Aorta (tissue), 5 donors: ENCODE measurements at places on chromosomes 7 and 10. TPM values are rescaled to one million over a fixed set of nuclear protein-coding genes. Genes with fewer than 3 reads are reported as not detected.

The POM121C gene
- 13.2 TPM for polyA plus RNA-seq

DNA sequence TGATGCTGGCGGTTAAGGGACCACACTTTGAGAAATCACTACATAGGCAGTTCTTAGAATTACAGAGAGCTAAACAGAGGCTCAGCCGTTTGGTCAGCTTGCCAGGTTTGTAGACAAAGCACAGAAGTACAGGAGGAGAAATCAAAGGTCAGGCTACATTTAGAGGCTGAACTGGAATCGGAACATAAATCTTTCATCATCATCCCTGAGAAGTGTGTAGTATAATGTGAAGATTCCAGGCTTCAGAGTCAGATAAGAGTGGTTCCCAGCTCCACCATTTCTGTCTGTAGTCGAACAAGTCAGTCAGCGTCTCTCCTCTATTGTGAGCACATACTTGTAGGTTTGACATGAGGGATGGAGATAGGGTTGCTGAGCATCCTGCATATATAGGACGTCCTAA is 18.9 kb downstream of the CDK1 start:
- H3K36me3 ChIP-seq: no peaks in the 10 kb centered on the region
- no peaks in the 10 kb centered on the region for H3K27me3 ChIP-seq
- no peak for DNase-seq
- no peak overlapping the region for H3K27ac ChIP-seq
- H3K4me3 ChIP-seq: no peak overlapping the region

The UNCX gene
- polyA plus RNA-seq: not detected

The GRID2IP gene
- 0.25 TPM for polyA plus RNA-seq

DNA sequence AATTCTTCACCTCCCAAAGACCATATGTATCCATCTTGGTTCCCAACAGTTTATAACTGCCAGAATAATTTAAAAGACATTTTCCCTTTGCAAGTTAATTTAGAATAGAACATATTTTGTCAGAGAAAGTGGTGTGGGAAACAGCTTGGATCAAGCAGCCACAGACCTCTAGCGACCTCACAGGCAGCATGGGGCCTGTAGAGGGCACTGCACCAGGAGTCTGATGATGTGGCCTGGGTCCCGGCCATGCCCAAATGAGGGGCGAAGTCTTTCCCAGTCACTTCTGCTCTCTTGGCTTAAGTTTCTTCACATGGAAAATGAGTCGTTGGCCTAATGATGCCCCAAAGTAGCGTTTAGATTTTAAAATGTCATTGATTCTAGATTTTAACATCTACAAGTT is 243.2 kb downstream of the SDK1 start:
- no peaks in the 10 kb centered on the region for H3K27me3 ChIP-seq
- no peak overlapping the region for H3K4me3 ChIP-seq
- peaks cover 1% of the 10 kb centered on the region for H3K4me1 ChIP-seq
- no peak for DNase-seq
- no peak overlapping the region for H3K27ac ChIP-seq

- no peaks in the 10 kb centered on the region for H3K4me1 ChIP-seq
- no peaks in the 10 kb centered on the region for H3K27me3 ChIP-seq
- peak; percentile 57 for DNase-seq
- H3K27ac ChIP-seq: peak overlapping the region; percentile 95
Measured at GRCh38 chr7:24572393-24572996, 757 bp upstream of the PALS2 start.

The SLC29A4 gene
- polyA plus RNA-seq: 0.13 TPM

The ASAH2 gene
- polyA plus RNA-seq: 2.1 TPM

The KEL gene
- not detected for polyA plus RNA-seq

The DRGX gene
- polyA plus RNA-seq: not detected

DNA sequence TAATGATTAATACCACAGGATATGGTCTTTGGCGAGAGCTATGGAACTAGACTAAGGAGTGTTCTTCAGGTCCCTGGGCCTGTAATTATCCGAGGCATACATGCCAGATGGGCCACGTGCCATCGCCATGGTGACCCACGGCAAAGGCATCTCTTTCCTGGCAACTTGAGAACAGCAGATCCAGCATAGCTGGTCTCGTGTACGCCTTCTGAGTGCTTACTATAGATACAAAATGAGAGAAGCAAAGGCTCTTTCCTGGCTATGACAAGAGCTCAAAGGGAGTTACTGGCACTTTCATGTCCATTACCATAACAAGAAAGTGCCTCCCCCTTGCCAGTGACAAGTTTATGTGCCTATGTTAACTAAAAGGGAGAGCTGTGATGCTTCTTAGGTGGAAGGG is 26.0 kb upstream of the GLI3 start:
- H3K4me1 ChIP-seq: no peaks in the 10 kb centered on the region
- H3K27me3 ChIP-seq: no peaks in the 10 kb centered on the region
- no peak overlapping the region for H3K27ac ChIP-seq

- no peaks in the 10 kb centered on the region for H3K27me3 ChIP-seq
- DNase-seq: no peak
Measured at GRCh38 chr7:53984776-53985175, 557.4 kb upstream of the VSTM2A start.

The AASS gene
- 4.3 TPM for polyA plus RNA-seq

The LIPM gene
- not detected for polyA plus RNA-seq

DNA sequence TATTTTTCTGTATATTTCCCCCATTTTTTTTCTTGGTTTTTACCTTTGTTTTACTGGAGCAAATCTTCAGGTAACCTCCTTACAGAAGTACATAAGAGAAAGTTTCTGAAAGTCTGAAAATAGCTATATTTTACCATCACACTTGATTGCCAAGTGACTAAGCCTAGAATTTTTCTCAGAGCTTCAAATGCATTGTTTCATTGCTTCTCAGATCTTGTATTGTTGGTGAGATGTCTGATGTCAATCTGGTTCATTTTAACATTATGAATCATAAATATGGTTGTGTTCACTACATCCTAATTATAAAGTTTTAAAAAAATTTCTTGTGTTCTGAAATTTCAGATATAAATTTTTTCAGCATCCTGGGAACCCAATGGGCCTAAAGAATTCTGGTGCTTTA is 228.2 kb downstream of the AHR start:
- no peaks in the 10 kb centered on the region for H3K4me1 ChIP-seq
- H3K4me3 ChIP-seq: no peak overlapping the region
- DNase-seq: no peak
- no peak overlapping the region for H3K27ac ChIP-seq

The RAPGEF5 gene
- 8.4 TPM for polyA plus RNA-seq

GRCh38 chr10:49679480-49679893 is at the start of gene C10orf53:
Gene C10orf53 (plus strand): TSS chr10:49679651. CDS start chr10:49679698, 47 bp downstream.
- no peak within 1 kb of the TSS for H3K27ac ChIP-seq
- no peaks in the 10 kb centered on the region for H3K36me3 ChIP-seq
- H3K27me3 ChIP-seq: no peaks in the 10 kb centered on the region
- DNase-seq: no peak

The CPA1 gene
- polyA plus RNA-seq: 6.5 TPM

DNA sequence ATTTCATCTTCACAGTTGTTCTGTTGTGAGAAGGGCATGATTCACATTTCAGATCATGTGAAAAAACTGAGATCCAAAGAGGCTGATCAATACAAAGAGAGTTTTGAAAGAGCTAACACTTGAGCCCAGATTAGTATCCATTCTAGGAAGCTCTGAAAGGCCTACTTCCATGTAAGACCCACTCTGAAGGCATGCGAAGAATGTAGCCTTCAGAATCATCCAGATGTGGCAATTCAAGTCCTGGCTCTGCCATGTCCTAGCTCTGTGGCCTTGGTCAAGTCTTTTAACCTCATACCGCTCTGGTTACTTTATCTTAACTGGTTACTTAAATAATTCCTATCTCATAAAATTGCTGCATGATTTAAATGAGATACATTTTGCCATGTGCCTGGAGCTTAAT is 111.1 kb downstream of the FZD1 start:
- no peaks in the 10 kb centered on the region for H3K27me3 ChIP-seq
- H3K27ac ChIP-seq: no peak overlapping the region
- H3K4me1 ChIP-seq: no peaks in the 10 kb centered on the region
- DNase-seq: no peak

GRCh38 chr10:18328941-18329340 is 188.7 kb downstream of the CACNB2 start:
- H3K36me3 ChIP-seq: no peaks in the 10 kb centered on the region
- DNase-seq: no peak
- peaks cover 2% of the 10 kb centered on the region for H3K4me1 ChIP-seq
- H3K27me3 ChIP-seq: no peaks in the 10 kb centered on the region
- no peak overlapping the region for H3K4me3 ChIP-seq

DNA sequence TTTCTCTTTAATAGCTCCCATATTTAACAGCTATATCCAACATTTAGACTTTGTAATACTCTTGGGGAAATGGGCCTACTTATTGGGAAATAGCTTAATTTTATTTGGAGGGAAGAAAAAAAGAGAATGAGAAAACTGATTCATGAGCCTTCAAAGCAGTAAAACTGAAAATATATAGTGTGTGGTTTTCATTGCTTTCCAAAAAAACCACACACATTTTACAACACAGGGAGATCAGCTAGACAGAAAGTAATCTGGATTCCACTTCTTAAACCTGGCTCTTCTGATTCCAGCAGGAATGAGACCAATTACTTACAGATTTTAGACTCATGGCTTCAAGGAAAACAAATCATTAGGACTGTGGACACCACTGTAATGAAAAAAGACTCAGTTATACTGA is 48.7 kb downstream of the CH25H start:
- H3K4me3 ChIP-seq: no peak overlapping the region
- no peak overlapping the region for H3K27ac ChIP-seq
- no peaks in the 10 kb centered on the region for H3K4me1 ChIP-seq
- H3K27me3 ChIP-seq: no peaks in the 10 kb centered on the region
- H3K36me3 ChIP-seq: no peaks in the 10 kb centered on the region

DNA sequence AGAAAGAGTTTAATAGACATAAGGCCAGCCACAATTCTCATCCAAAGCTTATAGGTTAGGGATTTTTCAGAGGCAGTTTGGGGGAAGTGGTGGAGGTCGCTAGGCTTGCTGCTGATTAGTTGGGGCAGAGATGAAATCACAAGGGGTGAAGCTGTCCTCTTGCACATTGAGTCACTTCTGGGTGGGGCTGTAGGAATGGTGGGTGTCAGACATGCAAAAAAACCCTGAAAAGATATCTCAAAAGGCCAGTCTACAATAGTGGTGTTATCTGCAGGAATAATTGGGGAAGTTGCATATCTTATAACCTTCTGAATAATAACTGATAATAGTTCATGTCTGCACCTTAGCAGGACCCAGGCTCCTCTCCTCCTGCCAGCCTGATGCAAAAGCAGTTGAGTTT is 2.1 kb downstream of the FAM24B start:
- no peaks in the 10 kb centered on the region for H3K27me3 ChIP-seq
- peaks cover 2% of the 10 kb centered on the region for H3K4me1 ChIP-seq
- no peaks in the 10 kb centered on the region for H3K36me3 ChIP-seq
- H3K27ac ChIP-seq: no peak overlapping the region
- H3K4me3 ChIP-seq: no peak overlapping the region

- no peaks in the 10 kb centered on the region for H3K4me1 ChIP-seq
- H3K27me3 ChIP-seq: no peaks in the 10 kb centered on the region
- no peak for DNase-seq
- no peak overlapping the region for H3K4me3 ChIP-seq
- no peaks in the 10 kb centered on the region for H3K36me3 ChIP-seq
- H3K27ac ChIP-seq: no peak overlapping the region
Measured at GRCh38 chr7:10708447-10708846, 265.2 kb upstream of the PHF14 start.

DNA sequence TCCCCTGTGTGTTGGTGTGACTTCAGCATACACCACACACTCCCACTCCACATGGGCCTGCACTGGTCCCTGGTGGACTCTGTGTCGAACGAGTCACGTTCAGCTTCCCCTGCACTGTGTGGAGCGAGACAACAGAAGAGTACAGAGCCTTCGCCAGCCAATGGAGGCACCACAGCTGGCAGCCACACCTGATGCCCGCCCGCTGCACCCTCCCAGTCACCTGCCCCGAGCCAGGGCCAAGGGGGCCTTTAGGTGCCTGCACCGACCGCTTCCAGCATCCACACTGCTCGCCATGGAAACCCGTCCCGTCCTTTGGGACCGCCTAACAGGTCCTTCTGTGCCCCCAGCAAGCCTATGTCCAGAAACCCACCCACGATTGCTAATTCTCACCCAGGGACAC is 9.2 kb downstream of the FOXL3 start:
- H3K36me3 ChIP-seq: no peaks in the 10 kb centered on the region
- H3K27me3 ChIP-seq: no peaks in the 10 kb centered on the region
- H3K27ac ChIP-seq: no peak overlapping the region
- no peak overlapping the region for H3K4me3 ChIP-seq
- H3K4me1 ChIP-seq: no peaks in the 10 kb centered on the region
- no peak for DNase-seq

DNA sequence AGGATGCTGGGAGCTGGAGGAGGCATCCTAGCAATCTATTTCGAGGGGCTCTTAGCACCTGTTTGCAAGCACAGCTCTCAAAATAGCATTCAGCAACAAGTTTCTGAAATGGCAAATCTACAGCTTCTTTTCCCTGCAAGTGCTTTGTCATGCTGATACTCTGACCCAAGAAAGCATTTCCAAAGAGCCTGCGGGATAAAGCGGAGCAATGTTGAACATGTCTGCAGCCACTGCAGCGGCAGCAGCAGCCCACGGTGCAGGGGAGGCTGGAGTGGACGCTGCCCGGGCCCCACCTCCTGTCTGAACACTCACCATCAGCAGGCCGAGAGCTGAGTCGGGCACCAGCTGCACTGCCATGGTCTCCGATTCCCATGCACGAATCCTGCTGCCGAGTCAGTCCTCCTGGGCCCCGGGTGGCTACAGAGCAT is 964 bp downstream of the FRMD4A start:
- no peaks in the 10 kb centered on the region for H3K4me1 ChIP-seq
- H3K27ac ChIP-seq: no peak overlapping the region
- no peak overlapping the region for H3K4me3 ChIP-seq
- no peak for DNase-seq

DNA sequence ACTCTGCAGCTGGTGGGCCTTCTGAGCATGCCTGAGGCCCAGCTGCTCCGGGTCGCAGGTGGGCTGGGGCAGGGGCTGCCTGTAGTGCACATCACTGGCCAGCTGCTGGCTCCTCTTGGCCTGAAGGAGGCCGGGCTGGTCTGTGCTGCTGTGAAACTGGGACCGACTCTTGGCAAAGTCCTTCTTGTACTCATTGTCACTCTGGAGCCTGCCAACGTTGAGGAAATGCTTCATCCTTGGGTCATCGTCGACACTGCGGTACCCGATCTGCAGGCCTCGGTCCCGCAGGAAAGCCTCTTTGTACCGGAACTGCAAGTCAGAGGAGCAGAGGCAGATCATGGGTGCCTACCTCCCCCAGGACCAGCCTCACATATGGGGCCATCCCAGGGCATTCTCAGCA is 37.7 kb downstream of the HABP2 start:
- no peak for DNase-seq
- no peak overlapping the region for H3K27ac ChIP-seq
- H3K27me3 ChIP-seq: no peaks in the 10 kb centered on the region

DNA sequence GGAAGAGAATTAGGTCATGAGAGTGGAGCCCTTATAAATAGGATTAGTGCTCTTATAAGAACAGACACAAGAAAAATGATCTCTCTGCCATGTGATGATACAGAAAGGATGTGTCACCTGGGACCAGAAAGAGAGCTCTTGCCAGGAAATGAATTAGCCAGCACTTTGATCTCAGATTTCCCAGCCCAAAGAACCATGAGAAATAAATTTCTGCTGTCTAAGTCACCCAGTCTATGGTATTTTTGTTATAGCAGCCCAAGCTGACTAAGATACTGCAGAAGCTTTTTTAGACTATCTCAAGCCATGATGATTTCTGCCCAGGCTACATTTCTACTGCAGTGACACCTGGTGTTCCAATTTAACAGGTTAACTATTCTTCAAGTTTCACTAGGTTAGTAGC is 84.8 kb downstream of the RSU1 start:
- no peak for DNase-seq
- no peak overlapping the region for H3K4me3 ChIP-seq
- no peaks in the 10 kb centered on the region for H3K36me3 ChIP-seq
- no peak overlapping the region for H3K27ac ChIP-seq

- DNase-seq: no peak
- no peak overlapping the region for H3K27ac ChIP-seq
- H3K4me1 ChIP-seq: no peaks in the 10 kb centered on the region
- H3K36me3 ChIP-seq: no peaks in the 10 kb centered on the region
- H3K4me3 ChIP-seq: no peak overlapping the region
- H3K27me3 ChIP-seq: no peaks in the 10 kb centered on the region
Measured at GRCh38 chr7:141610671-141611070, 59.5 kb downstream of the AGK start.
